Neuronal stem cell (in vitro differentiated cells): ENCODE measurements at places on chromosomes 7 and 10.
A peak's percentile ranks its signal among the peaks of the same experiment; 100 is the strongest.

- no peak for DNase-seq
Measured at GRCh38 chr10:92640107-92640506, 47.2 kb downstream of the KIF11 start.

DNA sequence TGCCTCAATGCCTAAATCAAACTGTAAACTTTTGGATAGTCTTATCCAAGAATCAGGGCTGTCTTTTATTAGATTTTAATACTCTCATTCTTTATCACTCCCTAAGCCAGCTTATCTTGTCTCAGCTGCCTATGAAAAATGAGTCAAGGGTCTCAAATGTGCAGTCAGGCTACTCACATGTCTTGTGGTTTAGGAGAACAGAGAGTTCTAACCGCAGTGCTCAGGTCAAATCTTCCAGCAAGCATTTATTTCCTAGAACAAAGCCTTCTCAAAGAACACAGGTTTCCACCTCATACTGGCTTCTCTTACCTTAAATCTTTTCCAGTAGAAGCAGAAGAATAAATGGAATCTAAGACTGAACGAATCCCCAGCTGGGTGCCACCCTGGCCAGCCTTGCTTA lies 23.5 kb downstream of the HTR5A start:
- DNase-seq = no peak

GRCh38 chr7:100547872-100548271 lies 8.9 kb downstream of the AGFG2 start:
- no peak for DNase-seq

- no peak for DNase-seq
Measured at GRCh38 chr7:129773328-129773731, 161.8 kb downstream of the NRF1 start.

DNA sequence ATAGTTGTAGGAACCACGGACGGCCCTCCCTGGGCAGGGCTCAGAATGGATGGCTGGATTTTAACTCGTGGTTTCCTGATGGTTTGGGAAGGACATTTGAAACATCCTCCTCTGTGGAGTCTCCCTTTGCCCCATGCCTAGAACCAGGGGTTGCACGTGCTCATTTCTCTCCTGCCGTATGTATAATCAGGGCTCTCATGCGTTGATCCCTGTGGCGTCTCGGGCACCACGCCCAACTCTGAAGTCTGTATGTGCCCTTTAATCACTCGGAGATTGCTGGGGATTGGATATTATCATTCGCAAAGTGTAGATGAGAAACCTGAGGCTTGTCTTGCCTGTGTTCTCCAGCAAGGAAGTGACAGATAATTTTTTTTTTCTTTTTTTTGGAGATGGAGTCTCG lies 257.1 kb downstream of the CAMK1D start:
- DNase-seq = no peak

GRCh38 chr10:108439397-108439796 lies 1274.9 kb upstream of the SORCS1 start:
- no peak for DNase-seq

GRCh38 chr10:96705134-96705533 lies 15.2 kb downstream of the PIK3AP1 start:
- no peak for DNase-seq

- no peak for DNase-seq
Measured at GRCh38 chr10:30755441-30755953, 125.9 kb upstream of the LYZL2 start.

DNA sequence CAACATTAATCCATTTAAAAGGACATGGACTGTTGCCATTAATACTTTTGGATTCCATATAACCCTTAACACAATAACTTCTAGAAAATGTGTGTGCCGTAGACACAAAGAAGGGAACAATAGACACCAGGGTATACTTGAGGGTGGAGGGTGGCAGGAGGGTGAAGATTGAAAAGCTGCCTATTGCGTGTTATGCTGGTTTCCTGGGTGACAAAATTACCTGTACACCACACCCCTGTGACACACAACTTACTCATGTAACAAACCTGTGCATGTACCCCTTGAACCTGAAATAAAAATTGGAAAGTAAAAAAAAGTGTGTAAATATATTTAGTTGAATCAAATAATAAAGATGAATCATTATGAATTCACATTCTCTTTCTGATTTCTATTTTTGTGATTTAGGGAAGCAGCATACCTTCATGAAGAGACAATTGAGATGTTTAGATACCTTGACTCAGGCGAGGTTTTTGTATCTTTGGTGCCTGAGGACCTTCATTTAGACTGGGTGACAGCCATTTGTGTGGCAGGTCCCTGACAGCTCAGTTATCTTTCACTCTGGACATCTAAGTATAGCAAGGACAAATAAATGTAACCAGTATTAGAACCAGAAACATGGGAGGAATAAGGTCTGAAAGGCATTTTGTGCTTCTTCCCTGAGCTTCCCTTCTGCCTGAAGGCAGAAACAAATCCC lies 28.7 kb downstream of the GIMAP8 start:
- no peak for DNase-seq

DNA sequence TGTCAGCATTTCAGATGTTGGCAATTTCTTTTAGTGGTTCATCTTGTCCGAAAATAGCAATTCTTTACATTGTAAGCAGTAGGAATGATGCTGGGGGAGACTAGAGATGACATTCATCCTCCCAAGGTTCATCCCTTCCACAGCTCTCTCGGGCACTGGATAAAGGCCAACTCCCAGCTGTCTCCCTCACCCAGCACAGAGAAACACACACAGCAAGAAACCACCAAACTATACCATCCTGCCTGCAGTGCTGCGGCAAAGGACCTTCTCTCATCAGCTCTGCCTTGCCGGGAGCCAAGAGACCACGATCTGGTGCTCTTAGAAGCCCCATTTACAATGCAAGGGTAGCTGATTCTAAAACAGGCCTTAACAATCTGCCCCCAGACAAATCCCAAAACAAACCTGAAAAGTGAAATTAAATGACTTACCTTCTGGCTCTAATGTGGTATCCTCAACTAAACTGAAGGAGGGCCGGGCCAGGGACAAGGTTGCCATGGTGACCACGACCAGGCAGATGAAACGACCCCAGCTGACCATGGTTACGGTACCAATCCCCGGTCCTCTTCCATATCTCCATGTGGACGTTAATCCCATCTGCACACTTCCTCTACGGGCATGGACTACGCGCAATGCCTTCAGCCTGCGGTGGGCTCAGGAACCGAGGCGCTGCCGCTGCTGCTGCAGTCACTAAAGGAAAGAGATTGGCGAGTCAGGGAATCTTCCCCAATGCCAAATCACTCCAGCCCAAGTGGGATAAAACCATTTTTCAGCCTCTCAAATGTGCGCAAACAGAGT lies 4.8 kb downstream of the FGFR2 start:
- DNase-seq = no peak

- DNase-seq = peak; percentile 8
Measured at GRCh38 chr10:100436255-100436654, 26.6 kb upstream of the WNT8B start.

DNA sequence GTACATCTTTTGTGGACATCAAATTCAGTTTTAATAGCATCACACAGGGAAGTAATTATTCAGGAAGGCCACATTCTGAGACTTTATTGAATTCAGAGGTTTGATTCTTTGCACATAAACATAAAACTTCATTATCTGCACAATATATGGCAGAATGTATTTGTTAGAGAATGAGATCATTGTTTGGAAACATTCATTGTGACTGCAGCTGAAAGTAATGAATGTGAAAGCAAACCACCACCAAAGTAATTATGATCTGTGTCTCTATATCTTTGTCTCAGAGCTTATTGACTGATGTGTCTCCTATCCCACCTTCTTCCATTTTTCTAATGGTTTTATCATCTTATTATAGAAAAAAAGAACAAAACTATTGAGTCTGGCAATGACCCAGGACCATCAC lies 340.9 kb upstream of the PCDH15 start:
- no peak for DNase-seq

DNA sequence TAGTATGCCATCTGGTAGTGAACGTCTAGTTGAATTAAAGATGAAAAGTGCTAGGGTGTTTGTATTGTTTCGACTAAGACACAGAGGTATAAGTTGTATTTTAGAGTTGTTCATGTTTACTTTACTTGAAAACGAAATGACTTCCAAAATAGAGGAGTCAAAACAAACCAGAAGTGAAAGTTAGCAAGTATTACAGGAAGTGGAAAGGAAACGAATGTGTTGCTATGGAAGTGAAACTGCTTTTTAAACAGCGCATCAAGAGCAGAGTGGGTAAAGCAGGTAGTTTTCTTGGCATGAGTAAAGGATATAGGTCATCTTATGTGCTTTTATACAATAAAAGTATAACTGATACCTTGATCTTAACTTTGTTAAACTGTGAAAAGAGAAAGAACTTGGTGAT lies 20.0 kb upstream of the GALNTL5 start:
- DNase-seq = no peak

- no peak for DNase-seq
Measured at GRCh38 chr7:129843365-129843898, 109.3 kb downstream of the UBE2H start.

DNA sequence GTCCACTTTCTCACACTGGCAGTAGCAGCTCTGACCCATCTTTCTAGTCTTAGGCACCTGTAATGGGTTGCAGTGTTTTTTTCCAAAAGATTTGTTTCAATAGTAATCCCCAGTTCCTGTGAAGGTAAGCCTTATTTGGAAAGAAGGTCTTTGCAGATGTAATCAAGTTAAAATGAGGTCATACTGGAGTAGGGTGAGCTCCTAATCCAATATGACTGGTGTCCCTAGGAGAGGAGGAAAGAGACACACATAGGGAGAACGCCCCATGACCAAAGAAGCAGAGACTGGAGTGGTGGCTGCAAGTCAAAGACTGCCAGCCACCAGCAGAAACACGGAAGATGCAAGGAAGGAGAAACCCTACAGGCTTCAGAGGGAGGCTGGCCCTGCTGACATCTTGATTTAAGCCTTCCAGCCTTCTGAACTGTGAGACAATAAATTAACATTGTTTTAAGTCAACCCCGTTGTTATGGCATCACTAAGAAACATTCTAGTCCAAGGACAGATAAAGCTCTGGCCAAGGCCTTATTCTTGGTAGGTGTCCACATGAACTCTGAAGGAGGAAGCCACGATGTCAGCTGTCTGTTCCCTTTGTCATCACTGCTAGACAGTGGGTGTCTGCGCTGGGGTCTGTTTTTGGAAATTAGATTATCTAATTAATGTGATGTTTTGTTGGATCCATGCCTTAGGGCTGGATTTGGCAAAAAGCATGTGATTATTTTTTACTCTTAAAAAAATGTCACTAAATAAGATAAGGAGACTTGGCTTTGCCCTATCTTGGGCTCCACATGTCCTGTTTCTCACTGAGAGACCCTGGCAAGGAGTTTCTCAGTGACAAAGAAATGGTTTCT lies 214.9 kb downstream of the KCNMA1 start:
- DNase-seq = no peak

DNA sequence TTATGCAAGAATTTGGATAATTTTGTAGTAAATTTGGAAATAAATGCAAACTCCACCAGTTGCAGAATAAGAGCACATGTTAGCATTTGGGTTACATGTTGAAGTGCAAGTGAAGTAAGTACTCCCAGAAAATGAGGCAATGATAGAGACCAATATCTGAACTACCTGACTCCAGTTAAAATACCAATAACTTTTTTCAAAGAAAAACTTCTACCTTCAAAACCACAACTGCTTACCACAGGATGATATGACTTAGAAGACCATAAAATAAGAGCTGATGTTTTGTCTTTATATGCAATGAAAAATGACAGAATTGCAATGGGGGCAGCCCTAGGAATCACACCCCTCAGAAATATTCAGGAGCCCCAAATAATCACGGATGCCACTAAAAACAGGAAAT lies 561.6 kb upstream of the TEX47 start:
- DNase-seq = no peak

- DNase-seq = no peak
Measured at GRCh38 chr10:4051641-4052151, 266.7 kb upstream of the KLF6 start.

DNA sequence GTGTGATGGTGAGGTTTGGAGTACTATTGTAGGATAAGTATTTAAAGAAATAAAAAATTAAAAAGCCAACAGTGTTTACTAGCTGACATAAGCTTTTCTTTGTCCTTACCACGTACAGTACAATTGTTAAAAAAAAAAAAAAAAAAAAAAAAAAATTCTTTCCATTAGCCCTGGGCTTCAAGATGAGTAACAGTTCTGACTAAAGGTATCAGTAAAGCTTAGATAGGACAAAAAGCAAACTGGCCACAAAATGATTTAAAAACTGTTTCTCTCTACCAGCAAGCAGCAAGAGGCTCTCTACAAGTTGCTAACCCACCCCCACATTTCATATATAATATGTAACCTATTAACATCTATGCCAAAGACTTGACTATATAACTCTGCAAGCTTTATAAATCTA lies 17.5 kb downstream of the HYCC1 start:
- no peak for DNase-seq

DNA sequence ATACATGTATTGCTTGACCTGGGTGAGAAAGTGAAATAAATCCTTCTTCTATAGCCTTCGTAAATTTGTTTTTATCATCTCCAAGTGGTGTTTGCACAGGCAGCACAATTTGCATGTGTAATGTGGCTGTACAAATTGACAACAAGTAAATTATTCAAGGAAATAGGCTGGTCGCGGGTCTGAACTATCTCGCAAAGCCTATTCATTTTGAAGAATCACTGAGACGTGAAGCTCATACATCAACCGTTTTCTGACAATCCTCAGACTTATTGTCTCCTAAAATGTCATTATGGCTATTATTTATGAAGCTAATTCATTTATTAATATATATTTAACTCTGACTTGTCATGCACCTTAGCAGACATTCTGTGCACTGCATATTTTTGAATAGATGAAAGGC lies 16.2 kb upstream of the FAM204A start:
- no peak for DNase-seq

DNA sequence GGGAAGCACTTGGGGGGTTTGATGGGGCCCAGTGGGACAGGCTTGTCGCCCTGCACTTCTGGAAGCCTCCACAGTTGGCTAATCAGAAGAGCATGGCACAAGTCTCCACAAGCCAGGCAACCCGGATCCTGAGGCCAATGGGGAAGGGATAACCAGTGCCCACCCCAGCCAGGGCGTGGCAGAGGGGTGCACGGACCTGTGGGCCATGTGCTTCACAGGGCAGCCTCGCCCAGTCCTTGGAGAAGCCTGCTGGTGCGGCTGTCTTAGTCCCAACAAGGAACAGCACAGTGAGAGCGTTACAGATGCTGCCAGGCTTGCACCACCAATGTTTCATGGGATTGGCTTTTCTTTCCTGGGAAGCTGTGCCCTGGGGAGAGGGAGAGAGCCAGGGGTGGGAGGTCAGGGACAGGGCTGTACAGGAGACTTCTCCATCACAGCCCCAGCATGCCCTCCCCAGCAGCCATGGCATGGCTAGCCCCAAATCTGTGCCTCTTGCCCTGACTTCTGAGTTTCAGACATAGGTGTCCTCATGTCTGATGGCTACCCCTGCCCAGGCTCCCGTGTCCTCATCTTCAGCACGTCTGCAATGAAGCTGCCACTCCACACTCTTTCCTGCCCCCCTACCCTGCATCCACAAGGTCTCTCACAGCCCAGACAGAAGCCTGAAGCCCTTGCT lies 116.0 kb downstream of the PTPN20 start:
- no peak for DNase-seq

DNA sequence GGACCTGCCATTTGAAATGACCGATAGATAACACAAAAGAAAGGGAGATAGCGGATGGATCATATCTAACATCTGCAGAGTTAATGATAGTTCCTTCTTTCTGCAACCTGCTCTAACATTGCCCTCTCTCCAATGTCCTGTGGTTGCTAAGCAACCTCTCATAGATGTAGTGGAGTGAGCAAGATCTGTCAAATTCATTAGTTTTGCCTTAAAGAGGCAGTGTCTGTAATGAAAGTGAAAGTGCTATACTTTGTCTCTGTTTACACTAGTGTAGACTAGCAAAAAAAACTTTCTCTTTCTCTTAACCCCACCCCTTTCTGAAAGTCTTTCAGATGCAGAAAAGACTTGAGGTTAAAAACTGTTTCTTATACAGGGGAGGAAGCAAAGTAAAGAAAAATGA lies 1196.9 kb downstream of the SORCS3 start:
- DNase-seq = no peak
